ENCODE measurements at places on chromosomes 3 and 15.

DNA sequence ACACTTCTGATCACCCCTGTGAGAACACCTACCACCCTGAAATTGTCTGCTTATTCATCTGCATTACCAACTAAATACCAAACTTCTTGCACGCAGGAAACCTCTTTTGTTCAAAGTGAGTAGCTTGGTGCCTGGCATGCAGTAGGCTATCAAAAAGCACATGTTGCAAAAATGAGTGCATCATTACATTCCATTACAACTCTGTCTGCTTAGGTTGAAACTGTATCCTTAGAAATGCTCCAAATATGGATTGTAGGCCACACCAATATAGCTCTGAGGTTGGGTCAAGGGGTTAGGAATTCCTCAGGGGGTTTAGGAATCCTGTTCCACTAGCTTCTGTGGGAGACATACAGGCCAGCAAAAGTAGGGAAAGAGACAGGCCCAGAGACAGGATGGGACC, 107.2 kb downstream of the THRB start:
- DNase-seq = no peak

- DNase-seq = no peak
Measured at GRCh38 chr15:48462688-48463087, 131.5 kb downstream of the DUT start.

- DNase-seq = no peak
Measured at GRCh38 chr3:60919296-60919695, 332.0 kb downstream of the FHIT start.

DNA sequence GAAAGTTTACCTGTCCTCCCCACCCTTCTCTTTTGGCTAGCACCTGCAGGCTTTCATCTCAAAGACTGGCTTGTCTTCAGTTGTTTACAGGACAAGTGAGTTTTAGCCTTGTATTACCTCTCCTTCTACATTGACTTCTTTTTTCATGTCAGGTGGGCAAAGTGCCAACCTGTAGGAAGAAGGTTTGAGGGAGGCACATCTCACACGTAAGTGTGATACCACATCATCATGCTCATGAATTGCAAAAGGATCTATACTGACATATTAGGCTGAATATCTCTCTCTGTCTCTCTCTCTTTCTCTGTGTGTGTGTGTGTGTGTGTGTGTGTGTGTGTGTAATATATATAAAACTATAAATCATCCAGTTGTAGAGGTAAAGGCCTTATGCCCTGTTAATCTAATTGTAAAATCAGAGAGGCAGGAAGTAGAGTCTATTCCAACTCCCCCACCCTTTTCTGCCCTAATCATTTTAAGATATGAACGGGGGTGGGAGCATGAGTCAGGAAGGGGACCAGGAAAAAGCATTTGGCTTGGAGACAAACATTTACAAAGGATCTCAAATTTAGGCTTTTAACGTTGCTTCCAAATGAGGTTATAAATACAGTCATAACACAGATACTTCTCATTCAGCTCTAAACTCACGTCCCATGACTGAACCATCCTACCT, 107.0 kb upstream of the PFN2 start:
- DNase-seq = no peak

DNA sequence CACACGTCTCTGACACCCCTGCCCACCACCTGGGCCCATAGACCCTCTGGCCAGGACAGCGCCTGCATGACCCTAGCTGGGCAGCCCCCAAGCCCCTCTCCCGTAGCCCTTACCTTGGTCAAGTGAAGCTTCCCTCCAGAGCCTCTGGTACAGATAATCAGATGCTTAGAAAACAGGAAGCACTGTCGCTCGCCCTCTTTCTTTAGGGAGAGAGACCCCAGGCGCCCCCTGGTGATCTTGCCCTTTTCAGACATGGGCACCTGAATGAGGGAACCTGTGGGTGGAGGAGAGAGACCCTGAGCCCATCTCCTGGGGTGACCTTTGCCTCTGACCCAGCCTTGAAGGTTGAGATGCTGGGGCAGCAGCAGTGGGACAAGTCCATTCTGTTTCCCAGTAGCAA, 65.4 kb downstream of the RASGRF1 start:
- DNase-seq = no peak

DNA sequence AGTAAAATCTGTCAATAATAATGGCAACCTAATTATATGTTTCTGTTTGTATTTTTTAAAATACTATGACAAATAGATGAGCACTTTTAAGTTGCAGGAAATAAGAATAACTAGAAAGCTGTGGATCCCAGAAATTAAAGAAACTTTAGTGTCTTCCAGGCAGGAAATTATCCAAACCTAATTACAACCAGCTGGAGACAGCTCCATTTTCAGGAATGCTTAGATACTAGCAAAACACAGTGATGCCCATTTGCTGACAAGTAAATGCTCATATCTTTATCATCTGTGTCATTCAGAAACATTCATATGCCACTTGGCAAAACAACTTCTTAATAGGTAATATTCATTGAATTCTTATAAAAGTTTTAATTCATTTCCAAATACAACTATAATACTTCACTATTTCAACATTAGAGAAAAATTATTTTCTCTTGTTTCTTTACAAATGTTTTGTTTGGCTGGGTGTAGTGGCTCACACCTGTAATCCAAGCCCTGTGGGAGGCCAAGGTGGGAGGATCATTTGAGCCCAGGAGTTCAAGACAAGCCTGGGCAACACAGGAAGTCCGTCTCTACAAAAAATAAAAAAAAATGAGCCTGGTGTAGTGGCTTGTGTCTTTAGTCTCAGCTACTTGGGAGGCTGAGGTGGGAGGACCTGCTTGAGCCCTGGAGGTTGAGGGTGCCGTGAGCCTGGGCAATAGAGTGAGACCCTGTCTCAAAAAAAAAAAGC, 169.1 kb upstream of the TSPAN3 start:
- no peak for DNase-seq

DNA sequence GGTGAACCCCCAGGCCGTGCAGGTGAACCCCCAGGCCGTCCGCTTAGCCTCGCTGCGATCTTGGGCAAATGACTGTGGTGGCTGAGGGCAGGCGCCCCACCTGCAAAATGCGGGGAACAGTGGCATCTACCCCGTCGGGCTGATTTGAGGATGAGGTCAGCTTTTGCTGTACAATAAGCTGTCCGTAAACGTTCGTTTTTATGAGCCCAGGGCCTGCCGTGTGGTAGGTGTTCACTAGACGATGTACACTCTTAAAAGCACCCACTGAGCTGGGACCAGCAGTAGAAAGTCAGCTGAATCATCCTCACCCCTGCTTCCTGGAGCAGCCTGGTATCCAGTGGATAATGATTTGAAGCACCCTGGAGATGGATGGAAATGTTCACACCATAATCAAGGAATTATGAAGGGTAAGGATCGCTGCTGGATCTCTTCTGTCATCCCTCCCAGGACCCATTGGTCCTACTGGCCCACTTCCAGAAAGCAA, 943 bp upstream of the PCSK6 start:
- no peak for DNase-seq

- no peak for DNase-seq
Measured at GRCh38 chr3:17905996-17906395, 163.6 kb upstream of the TBC1D5 start.

GRCh38 chr15:80429964-80430363, 25.8 kb downstream of the ARNT2 start:
- no peak for DNase-seq

- DNase-seq = no peak
Measured at GRCh38 chr15:100730655-100731266, 128.4 kb downstream of the ASB7 start.

GRCh38 chr3:45235409-45235808, 9.3 kb upstream of the TMEM158 start:
- DNase-seq = no peak

DNA sequence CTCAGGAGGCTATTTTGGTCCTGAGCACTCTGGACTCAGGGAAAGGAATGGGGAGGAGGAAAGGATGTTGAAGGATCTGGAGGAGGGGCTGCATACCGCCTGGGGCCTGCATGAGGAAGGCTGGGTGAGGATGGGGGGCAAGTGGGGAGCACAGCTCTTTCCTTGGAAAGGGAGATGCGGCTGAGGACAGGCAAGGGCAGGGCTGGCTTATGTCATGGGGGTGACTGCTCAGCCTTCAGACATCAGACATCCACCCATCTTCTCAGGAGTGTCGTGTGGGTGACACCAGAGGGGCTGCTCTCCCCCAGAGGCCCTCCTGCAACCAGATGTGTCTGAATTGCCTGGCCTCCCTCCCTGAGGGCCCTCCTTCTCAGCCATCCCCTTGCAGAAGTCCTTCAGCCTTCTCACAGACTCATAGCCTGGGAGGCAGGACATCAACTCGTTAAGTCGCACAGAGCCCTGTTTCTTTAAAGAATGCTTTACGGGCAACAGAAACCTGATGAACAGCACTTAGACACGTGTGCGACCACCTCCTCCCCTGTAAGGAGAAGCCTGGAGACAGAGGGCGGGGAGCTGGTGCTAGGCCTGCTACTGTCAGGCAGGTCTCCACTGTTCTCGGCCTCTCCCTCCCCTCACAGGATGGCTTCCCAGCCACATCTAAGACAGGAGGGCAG, 252.3 kb downstream of the OCA2 start:
- no peak for DNase-seq

All from caudate nucleus (tissue), 63 donors.